ENCODE measurements at places on chromosomes 5 and 9. TPM values are rescaled to one million over a fixed set of nuclear protein-coding genes. Genes with fewer than 3 reads are reported as not detected.

- no peaks in the 10 kb centered on the region for H3K27me3 ChIP-seq
- no peaks in the 10 kb centered on the region for H3K36me3 ChIP-seq
- DNase-seq: no peak
- no peak overlapping the region for H3K4me3 ChIP-seq
- no peak overlapping the region for H3K27ac ChIP-seq
- H3K4me1 ChIP-seq: no peaks in the 10 kb centered on the region
These were observed 42.7 kb upstream of the NUDT12 start for GRCh38 chr5:103605277-103605676.

GRCh38 chr5:78467752-78468357 lies 107.4 kb downstream of the SCAMP1 start:
- DNase-seq: no peak
- H3K27ac ChIP-seq: no peak overlapping the region
- H3K36me3 ChIP-seq: peaks cover 14% of the 10 kb centered on the region
- no peaks in the 10 kb centered on the region for H3K4me1 ChIP-seq
- H3K27me3 ChIP-seq: no peaks in the 10 kb centered on the region

BHMT2 gene
- not detected for total RNA-seq

DNA sequence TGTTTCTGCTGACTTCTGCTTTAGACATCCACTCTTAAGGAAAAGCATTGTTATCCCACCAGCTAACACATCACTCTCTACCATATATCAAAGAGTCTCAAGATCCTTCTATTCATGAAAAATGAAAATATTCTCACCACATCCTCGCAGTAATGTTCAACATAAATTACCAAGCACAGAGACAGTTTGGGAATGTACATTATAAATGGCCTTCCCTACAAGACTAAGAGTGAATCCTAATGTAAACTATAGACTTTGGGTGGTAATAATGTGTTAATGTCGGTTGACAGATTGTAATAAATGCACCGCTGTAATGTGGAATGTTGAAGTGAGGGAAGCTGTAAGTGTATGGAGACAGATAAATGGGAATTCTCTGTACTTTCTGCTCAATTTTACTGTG lies 27.1 kb upstream of the KCNIP1 start:
- no peaks in the 10 kb centered on the region for H3K4me1 ChIP-seq
- no peak for DNase-seq
- no peaks in the 10 kb centered on the region for H3K36me3 ChIP-seq
- no peak overlapping the region for H3K4me3 ChIP-seq
- no peak overlapping the region for H3K27ac ChIP-seq
- peaks cover 26% of the 10 kb centered on the region for H3K27me3 ChIP-seq

DNA sequence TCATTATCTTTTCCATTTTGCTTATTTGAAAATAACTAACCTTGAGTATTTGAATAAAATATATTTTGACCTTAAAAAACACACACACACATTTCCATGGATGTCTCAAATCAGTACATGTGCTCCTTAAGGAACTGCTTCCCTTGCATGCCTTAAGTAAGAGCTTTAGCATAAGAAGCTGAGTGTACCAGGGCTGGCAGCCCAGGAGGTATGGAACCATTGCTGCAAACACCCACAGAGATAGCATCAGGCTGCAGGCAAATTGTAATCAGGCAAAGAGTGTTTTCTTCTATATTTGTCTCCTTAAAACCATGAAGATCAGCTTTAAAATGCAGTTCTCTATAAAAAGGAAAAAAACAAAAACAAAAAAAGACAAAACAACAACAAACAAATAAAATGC lies 160.6 kb downstream of the PLK2 start:
- H3K27ac ChIP-seq: no peak overlapping the region
- H3K27me3 ChIP-seq: peaks cover 6% of the 10 kb centered on the region
- no peaks in the 10 kb centered on the region for H3K36me3 ChIP-seq
- H3K4me1 ChIP-seq: peaks cover 10% of the 10 kb centered on the region
- H3K4me3 ChIP-seq: no peak overlapping the region

AHRR gene
- total RNA-seq: 20.5 TPM

GRCh38 chr5:107381189-107381856 lies 289.4 kb downstream of the EFNA5 start:
- no peaks in the 10 kb centered on the region for H3K36me3 ChIP-seq
- peaks cover 2% of the 10 kb centered on the region for H3K27me3 ChIP-seq
- H3K27ac ChIP-seq: no peak overlapping the region
- H3K4me1 ChIP-seq: no peaks in the 10 kb centered on the region
- DNase-seq: no peak

NHP2 gene
- 244 TPM for total RNA-seq

KLHL3 gene
- 6.8 TPM for total RNA-seq

DNA sequence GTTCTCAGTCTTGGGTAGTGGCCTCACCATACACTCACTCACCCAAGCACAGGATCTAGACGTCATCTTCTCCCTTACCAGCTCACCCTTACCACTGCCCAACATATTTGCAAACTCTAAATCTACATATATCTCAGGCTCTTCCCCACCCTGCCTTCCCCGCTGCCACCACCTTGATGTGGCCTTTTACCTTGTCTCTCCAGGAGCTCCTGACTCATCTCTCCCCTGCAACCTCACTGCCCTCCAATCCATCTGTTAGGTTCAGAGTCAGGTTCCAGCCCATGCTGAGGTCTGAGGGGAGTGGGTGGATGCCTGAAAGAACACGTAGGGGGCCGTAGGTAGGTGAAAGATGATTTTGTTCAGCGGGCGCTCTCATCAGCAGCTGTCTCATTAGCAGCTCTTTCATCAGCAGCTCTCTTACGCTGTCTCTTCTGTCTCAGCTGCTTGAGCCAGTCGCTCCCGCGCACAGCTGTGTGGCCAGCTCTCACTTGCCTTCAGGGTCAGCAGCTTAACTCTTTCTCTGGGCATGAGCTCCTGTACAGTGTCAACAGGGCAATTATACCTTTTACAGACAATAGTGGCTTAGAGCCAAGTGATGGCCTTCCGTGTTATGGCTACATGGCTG lies 23.1 kb upstream of the CKMT2 start:
- peak; percentile 52 for DNase-seq
- H3K36me3 ChIP-seq: peaks cover 4% of the 10 kb centered on the region
- H3K4me3 ChIP-seq: no peak overlapping the region

SLC28A3 gene
- 1.3 TPM for total RNA-seq

All from activated CD4-positive, alpha-beta T cell treated with anti-CD3 and anti-CD28 coated beads for 36 hours (primary cell).